NCI-H187 treated with DMSO at 0.1 percent for 48 hours (cell line): ENCODE measurements at places on chromosomes 3 and 15.

DNA sequence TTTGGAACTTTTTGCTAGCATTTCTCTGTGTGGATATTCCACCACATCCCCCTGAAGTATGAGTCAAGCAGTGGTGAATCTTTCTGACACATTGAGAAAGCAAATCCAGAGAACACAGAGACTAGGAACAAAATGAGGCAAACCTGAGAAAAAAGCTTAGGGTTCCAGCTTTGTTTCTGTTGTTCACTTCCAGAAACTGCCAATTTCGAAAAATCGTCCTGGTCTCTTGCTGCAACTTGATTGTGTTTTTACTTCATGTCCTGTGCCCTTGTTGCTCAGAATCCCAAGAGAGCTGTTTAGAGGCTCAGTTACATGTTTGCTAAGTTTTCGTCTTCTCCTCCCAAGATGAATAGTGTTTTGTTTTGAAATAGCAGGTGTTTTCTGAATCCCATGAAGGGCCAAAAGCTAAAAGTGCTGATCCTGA lies 13.7 kb downstream of the MAP2K1 start:
- DNase-seq, result no peak

DNA sequence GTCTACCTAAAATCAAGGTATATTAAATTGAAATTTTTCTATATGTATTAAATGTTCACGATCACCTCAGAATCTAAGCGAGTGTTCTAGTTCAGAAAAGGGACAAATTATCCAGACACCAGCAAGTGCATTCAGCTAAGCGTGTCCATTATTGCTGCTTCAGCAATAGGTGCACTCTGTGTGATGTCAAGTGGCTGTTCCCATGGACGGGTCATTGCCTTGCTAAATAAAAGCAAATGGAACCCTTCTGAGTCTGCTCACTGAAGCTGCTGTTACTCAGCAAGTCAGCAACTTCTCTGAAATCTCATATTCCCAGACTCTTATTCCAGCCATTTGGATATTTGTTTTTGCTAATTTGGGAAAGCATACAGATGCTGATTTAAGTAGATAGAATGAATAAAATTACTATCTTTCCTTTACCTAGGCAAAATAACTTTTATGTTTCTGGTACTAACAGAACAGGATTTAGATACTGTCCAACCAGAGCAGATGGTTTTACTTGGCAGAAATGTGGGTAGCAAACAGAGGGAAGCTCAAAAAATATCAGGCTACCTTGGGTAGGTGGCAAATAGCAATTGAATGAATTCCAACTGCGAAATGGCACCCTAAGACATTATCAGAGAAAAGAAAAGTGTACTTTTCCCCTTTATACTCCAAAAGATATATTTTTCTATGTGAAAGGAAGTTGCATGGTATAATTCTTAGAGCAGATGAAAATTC lies 407.0 kb downstream of the GAP43 start:
- no peak for DNase-seq

DNA sequence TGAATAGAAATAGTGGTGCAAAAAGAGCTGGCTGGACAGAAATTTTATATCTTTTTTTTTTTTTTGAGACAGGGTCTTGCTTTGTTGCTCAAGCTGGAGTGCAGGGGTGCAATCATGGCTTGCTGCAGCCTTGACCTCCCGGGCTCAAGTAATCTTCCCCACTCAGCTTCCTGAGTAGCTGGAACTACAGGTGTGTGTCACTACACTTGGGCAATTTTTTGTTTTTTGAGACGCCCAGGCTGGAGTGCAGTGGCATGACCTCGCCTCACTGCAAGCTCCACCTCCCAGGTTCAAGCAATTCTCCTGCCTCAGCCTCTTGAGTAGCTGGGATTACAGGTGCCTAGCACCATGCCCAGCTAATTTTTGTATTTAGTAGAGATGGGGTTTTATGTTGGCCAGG lies 22.4 kb downstream of the CHRNA3 start:
- DNase-seq, result no peak

DNA sequence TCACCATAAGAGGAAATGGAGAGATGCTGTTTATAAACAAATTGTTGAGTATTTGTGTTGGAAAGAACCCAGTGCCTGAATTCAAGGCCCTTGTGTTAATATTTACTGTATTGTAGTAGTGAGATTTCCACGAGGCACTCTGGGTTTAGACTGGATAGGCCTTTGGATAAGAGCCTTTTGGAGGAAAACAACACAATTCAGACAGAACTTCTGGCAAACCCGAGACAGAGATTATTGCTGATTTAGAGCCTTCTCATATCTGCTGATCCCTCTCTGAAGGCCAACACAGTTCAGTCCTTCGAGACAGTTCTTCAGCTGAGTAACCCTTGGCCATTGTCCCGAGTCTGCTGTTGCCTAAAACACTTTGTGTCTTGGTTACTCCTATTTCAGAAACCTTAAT lies 55.7 kb downstream of the LMCD1 start:
- DNase-seq, result no peak

GRCh38 chr15:66943456-66944095 lies 121.8 kb upstream of the SMAD3 start:
- DNase-seq, result peak; percentile 62

GRCh38 chr15:91922646-91923547 lies 69.4 kb downstream of the SLCO3A1 start:
- no peak for DNase-seq

GRCh38 chr3:52345521-52346109 lies 29.5 kb downstream of the DNAH1 start:
- no peak for DNase-seq

DNA sequence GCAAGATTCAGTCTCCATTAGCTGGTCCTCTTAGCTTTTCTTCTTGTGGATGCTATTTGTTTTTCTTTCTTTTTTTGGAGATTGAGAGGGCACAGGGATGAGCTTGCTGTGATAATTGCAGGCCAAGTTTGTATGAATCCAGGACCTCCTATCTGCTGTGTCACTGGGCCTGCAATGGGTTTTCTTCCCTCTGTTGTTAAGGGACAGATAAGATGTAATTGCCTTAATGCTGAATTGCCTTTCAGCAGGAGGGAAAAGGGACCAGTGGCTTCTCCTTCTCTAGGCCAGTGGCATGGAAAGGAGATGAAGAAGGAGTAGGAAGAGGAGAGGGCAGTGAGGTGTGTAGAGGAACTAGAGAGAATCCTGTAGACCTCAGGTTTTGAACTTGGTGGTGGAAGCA lies 29.9 kb downstream of the PTPRG start:
- DNase-seq, result no peak

DNA sequence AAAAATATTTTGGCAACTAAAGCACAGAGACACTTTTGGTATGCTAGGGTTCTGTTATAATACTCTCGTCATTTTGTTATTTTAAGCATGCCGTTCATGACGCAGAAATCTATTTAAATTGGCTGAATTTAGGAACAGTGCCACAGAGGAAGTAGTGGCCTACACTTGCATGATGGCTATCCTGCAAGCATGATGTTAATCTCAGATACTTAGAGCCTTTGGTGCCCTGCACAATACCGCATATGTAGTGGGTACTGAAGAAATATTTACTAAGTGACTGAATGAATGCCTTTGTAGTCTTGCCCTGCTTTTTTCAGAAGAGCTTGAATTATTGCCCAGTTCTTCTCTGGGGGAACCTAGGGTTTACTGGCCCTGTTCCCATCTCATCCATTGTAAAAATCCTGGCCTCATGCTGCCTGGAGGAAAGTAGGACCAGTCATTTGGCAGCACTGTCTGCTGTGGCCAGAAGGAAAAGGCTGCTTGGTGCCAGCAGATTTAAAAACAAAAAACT lies 79.0 kb downstream of the SERPINI1 start:
- no peak for DNase-seq

- DNase-seq, result no peak
Measured at GRCh38 chr15:44084770-44085169, 110.3 kb downstream of the FRMD5 start.

DNA sequence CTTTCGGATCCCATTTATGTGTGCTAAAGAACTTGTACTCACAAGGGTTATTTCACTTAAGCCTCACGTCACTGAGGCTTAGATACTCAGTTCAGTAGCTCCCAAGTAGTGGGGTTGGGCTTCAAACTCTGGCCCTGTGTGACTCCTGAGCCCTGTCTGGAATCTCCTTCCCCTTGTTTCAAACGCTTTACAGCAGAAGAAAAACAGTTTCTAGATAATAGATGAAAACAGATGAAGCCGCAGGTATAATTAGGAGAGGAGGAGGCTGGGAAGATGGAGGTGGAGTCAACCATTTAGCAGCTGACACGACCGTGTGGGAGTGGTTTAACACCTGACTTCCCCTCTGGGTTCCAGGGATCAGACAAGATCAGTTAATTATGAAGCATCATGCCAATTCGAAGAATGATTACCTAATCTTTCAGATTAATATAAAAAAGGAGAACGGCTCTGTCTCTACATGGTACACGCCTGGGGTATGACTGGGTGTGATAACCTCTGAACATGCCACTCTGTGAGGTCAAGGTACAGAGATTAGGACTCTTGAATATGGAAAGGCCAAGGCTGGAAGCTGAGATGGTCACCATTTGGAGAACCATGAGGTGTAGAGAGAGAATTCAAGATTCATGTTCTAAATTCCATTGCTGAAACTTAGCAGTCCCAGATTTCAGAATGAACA lies 31.1 kb downstream of the TPM1 start:
- no peak for DNase-seq

- DNase-seq, result no peak
Measured at GRCh38 chr3:66150977-66151376, 69.8 kb upstream of the SLC25A26 start.

- DNase-seq, result no peak
Measured at GRCh38 chr15:66946578-66947164, 118.7 kb upstream of the SMAD3 start.

DNA sequence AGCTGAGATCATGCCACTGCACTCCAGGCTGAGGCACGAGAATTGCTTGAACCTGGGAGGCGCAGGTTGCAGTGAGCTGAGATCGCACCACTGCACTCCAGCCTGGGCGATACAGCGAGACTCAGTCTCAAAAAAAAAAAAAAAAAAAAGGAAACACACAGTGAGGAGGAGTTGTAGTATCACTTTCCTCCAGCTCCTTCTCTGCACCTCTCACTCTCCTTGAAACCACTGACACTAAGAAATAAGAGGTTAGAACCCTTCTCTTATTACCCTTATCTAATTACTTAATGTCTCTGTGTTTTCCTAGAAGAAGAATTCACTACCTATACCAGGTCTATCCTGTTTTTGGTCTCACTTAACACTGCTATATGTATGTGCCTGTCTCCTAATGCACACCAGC lies 31.7 kb downstream of the RAB27A start:
- DNase-seq, result no peak

GRCh38 chr15:68441045-68441743 lies 9.2 kb upstream of the ITGA11 start:
- DNase-seq, result no peak

GRCh38 chr15:80944818-80945217 lies 44.8 kb downstream of the MESD start:
- DNase-seq, result no peak

- peak; percentile 61 for DNase-seq
Measured at GRCh38 chr3:168096210-168096652, 507 bp upstream of the GOLIM4 start.

GRCh38 chr3:133881939-133882825 lies 13.5 kb downstream of the RAB6B start:
- DNase-seq, result no peak

DNA sequence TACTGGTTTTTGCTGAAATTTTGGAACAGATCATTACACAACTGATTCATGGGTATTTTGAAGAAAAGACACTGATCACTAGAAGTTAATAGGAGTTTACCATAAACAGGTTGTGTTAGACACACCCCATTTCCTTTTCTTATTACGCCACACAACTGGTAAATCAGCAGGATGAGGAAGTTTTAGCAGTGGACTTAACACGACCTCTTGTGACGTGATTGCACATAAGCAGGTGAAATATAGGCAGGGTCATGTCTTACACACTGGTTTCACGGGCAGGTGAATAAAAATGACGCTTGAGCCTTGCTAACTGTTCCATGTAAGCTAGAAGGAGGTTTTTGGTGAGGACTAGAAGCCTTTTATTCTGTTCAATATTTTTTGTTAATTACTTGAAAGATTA lies 27.1 kb upstream of the TPRG1 start:
- DNase-seq, result no peak

- no peak for DNase-seq
Measured at GRCh38 chr3:106728315-106729098, 648.7 kb upstream of the CCDC54 start.

- no peak for DNase-seq
Measured at GRCh38 chr3:161284989-161285388, 63.9 kb downstream of the NMD3 start.

DNA sequence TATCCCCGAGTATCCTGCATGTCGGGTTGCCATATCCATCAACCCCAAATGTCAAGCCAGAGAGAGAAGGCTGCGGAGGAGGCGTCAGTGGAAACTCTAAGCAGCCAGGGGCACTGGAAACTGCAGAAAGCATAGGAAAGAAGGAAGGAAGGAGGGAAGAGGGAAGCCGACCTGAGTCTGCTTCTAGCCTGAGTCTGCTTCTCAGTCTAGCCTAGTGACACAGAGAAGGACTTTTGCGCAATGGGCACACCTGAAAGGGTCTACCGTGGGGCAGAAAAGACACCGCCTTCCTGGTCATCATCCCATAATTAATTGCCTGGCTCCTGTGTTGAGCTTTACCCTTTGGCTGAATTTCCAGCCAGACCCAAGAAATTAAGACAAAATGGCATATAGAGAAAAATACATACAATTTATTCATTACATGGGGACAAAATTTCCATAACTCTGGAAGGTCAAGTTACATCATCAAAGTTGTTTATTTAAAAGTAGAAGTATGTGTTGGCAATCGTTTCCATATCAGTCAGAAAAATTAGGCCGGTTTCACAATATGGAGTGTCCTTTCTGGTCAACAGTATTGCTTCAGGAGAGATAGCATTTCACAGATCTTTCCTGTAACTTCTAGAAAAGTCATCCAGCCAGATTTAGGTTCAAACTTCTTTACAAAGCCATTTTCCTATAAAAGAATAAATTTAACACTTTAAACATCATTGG lies 10.3 kb downstream of the BCL2A1 start:
- no peak for DNase-seq

DNA sequence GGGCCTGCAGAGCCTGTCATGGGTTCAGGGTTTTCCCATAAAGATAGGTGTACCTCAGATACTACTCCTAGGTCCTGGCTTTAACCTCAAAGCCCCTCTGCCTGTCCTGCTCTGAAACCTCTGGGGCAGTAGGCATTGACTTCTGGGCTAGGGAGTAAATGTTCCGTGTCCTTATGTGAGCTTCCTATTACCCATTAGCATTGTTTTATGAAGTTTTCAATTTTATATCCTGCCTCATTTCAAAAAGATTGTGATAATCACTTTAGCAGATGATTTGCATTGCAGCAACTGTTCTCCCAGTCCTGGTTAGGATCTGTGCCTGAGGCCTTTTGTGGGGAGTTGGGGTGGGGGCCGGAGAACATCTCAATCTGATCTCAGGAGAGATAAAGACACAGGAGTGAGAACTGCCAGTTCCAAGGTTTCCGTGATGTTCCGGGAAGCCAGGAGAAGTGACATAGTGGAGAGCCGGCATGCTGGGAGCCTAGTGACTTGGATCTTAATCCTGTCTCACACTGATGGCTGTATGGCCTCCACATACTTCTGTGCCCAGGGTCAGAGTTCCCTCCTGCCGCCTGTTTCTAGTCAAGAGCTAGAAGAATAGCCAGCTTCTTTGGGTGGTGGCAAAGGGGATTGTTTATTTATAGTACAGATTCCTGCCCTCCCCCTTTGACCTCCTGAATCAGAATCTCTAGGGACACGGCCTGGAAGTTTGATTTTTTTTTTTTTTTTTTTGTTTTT lies 10.6 kb downstream of the TPM1 start:
- no peak for DNase-seq
